B cell (primary cell): ENCODE measurements at places on chromosomes 16 and 17. TPM values are rescaled to one million over a fixed set of nuclear protein-coding genes. Genes with fewer than 3 reads are reported as not detected.

The ATF7IP2 gene
- total RNA-seq = 63.7 and 67.5 TPM in 2 replicates

The CHRNE gene
- 0.99 and 1.0 TPM in 2 replicates for total RNA-seq

The MPO gene
- total RNA-seq = 0.73 TPM in 1 of 2 replicates, not detected in the other

The SDR42E2 gene
- 0.27 and 0.62 TPM in 2 replicates for total RNA-seq

The TRPV2 gene
- total RNA-seq = 58.6 TPM in 2 replicates

DNA sequence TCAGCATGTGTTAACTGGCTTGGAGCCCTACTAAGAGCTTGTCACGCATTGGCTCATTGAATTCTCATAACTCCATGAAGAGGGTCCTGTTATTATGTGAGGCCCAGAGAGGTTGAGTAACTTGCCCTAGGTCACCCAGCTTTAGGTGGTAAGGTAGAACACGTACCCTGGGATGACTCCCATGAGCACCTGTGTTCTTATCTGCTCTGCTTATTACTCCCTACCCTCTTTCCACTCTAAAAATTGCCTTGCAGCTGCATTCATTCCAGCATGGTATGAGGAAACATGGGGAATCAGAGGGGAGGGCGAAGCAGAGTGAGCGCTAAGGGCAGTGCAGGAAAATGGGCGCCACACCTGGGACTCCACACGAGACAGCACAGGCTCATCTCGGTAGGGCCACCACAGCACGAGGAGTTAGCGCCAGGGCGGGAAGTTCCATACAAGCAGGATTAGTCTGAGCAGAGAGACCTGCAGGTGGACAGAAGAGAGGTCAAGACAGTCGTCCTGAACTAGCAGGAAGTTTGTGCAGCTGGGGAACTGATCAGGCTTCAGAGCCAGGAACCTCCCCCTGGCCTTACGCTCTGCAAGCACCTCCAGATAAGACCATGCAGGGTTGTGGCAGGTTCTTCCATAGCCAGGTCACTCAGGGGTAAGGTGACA lies 10.1 kb downstream of the COPZ2 start:
- H3K27me3 ChIP-seq = peaks cover 16% of the 10 kb centered on the region
- no peak overlapping the region for H3K4me3 ChIP-seq
- DNase-seq = no peak
- H3K36me3 ChIP-seq = no peaks in the 10 kb centered on the region

DNA sequence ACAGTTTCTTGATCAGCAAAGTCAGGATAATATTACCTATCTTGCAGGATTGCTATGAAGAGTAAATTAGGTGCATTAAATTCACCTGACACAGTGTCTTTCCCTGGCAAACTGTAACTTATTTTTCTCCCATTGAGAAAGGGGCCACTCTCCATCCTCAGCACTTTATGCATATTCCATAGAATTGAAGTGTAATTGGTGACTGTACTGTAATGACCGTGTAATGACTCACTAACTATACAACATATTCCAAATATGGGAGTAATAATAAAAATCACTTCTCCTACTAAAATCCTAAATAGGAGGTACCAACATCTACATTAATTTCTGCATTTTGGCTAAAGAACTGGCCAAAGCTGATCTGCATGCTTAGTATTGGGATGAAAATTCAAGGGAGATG lies 141.9 kb upstream of the NOG start:
- no peak overlapping the region for H3K4me3 ChIP-seq
- H3K36me3 ChIP-seq = no peaks in the 10 kb centered on the region
- H3K27me3 ChIP-seq = no peaks in the 10 kb centered on the region
- no peak for DNase-seq
- no peak overlapping the region for H3K27ac ChIP-seq

DNA sequence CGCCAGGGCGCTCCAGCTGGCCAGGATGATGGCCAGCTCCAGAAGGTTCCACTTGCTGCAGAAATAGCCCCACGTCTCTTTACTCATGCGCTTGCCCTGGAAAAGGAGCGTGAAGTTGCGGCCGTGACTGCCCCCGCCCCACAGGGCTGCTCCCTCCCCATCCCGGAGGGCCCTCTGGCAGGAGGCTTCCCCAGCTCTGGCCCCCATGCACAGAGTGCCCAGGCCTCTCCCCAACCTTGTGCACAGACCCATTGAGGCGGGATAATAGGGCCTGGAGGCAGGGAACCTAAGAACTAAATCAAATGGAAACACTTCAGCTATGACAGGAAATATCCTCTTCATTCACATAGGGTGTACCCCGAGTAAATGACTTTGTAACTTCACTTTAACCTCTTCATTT lies 21.2 kb upstream of the GCSH start:
- H3K27ac ChIP-seq = no peak overlapping the region
- H3K4me1 ChIP-seq = no peaks in the 10 kb centered on the region
- no peaks in the 10 kb centered on the region for H3K27me3 ChIP-seq
- no peak overlapping the region for H3K4me3 ChIP-seq
- no peak for DNase-seq

DNA sequence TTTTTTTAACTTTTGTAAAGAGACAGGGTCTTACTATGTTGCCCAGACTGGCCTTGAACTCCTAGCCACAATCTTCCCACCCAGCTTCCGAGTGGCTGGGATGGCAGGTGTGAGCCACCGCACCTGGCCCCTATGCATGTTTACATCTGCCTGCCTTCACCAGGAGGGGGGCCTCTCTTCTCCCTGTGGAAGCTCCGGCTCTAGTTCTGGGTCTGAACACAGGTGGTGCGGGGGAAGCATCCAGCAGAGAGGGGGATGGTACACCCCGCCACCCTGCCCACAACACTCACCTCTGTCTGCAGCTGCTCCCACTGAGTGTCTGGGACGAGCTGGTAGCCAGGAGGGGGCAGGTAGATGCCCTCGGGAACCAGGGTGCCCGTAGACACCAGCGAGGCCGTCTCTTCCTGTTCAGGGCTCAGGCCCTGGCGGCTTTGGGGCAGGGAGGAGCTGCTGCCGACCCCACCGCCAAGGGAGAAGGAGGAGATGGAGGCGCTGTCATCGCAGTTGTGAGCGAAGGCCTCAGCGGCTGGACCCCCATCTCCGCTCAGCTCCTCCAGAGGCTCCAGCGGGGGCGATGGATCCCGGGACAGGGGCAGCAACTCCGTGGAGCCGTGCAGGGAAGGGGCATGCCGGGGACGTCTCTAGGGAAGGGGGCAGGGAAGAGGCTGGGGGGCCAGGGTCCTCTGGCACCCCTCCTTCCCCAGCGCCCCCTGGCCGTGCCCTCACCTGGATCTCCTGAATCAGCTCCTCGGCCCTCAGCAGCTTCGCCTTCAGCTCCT lies 10.9 kb downstream of the RABEP2 start:
- no peaks in the 10 kb centered on the region for H3K27me3 ChIP-seq
- H3K4me1 ChIP-seq = peaks cover 19% of the 10 kb centered on the region
- DNase-seq = no peak
- no peak overlapping the region for H3K27ac ChIP-seq
- peaks cover 72% of the 10 kb centered on the region for H3K36me3 ChIP-seq
- no peak overlapping the region for H3K4me3 ChIP-seq

GRCh38 chr16:91484-91883 lies 13.5 kb downstream of the MPG start:
- no peaks in the 10 kb centered on the region for H3K4me1 ChIP-seq
- H3K4me3 ChIP-seq = no peak overlapping the region
- H3K27me3 ChIP-seq = no peaks in the 10 kb centered on the region
- no peak overlapping the region for H3K27ac ChIP-seq
- DNase-seq = no peak

DNA sequence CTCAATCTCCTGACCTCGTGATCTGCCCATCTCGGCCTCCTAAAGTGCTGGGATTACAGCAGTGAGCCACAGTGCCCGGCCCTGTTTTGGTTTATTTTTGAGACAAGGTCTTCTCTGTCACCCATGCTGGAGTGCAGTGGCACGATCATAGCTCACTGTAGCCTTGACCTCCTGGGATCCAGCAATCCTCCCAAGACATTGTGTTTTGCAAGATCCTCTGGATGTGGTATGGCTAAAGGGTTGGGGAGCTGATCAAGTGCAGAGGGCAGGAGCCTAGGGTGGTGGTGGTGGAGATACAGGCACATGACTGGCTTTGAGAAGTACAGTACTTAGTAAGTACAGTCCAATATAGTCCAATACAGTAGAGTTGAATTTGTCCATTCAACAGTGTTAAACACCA lies 16.6 kb upstream of the TNS4 start:
- H3K36me3 ChIP-seq = no peaks in the 10 kb centered on the region
- H3K27ac ChIP-seq = no peak overlapping the region
- no peak for DNase-seq
- H3K4me1 ChIP-seq = peaks cover 46% of the 10 kb centered on the region
- H3K4me3 ChIP-seq = no peak overlapping the region
- H3K27me3 ChIP-seq = no peaks in the 10 kb centered on the region

- H3K27me3 ChIP-seq = no peaks in the 10 kb centered on the region
- H3K27ac ChIP-seq = no peak overlapping the region
- H3K4me1 ChIP-seq = peaks cover 47% of the 10 kb centered on the region
- no peak for DNase-seq
These were observed 3.3 kb upstream of the XYLT1 start for GRCh38 chr16:17474037-17474436.

DNA sequence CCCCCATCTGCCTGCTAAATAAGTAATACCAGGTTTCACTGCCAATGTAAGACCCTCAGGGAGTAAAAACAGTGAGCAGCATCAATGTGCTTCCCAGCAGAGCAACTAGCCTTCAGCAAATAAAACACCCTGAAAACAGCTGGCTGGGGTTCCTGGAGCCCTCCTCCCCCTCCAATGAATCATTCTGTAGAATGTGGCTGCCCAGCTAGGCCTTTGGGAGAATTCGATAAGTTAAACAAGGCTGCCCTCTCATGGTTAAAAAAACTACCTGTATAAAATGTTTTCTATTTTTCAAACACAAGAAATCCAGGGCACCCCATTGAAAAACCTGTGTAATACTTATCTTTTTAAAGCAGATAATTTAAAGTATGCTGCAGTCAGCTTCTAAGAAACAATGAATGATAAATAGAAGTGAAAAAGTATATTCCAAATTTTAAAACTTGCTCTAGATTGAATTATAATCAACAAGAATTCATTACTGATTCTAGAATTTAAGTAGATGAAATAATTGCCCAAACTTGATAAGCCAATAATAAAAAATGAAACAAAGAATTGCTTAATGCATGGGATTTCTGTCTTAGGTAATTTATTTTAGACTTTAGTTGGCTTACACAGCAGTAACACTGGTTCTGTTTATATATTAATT lies 9.4 kb upstream of the TOM1L1 start:
- no peaks in the 10 kb centered on the region for H3K36me3 ChIP-seq
- H3K27me3 ChIP-seq = no peaks in the 10 kb centered on the region
- DNase-seq = no peak
- H3K27ac ChIP-seq = no peak overlapping the region
- no peaks in the 10 kb centered on the region for H3K4me1 ChIP-seq
